Activated CD4-positive, alpha-beta T cell treated with anti-CD3 and anti-CD28 coated beads for 1 hour (primary cell): ENCODE measurements at places on chromosomes 1 and 21.
A peak's percentile ranks its signal among the peaks of the same experiment; 100 is the strongest.

DNA sequence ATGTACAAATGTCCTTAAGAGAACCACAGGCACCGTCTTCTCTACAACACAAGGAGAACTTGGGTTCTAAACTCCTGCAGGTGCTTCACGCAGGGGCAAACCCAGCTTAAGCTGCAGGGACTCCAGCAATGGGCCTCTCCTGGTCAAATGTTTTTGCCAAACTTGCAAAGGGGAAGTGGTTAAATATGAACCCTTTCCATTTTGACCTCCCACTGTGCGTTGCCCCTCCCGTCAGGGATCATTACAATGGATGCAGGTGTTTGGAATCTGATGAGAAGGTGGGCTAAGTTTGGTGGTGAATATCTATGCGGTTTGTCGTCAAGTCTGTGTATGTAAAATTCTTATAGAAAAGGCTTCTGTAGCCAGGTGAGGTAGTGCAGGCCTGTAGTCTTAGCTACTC, 29.1 kb upstream of the SLC25A33 start:
- DNase-seq = no peak

GRCh38 chr1:211912038-211912437, 81.5 kb upstream of the LPGAT1 start:
- DNase-seq = no peak

DNA sequence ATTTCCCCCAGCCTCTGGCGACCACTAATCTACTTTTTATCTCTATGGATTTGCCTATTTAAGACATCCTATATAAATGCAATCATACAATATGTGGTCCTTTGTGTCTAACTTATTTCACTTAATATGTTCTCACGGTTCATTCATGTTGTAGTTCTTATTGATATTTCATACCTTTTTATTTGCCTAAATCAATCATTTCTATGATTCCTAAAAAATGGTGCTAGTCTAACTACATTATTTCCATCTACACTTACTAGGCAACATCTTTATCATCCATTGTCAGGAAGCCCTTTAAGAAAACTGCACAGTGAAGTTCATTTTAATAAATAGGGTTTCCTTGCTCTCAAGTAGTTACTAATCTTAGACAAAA, 380 bp upstream of the FBXO28 start:
- DNase-seq = no peak

- DNase-seq = no peak
Observed at GRCh38 chr1:55386456-55386855, 171.3 kb upstream of the USP24 start.

DNA sequence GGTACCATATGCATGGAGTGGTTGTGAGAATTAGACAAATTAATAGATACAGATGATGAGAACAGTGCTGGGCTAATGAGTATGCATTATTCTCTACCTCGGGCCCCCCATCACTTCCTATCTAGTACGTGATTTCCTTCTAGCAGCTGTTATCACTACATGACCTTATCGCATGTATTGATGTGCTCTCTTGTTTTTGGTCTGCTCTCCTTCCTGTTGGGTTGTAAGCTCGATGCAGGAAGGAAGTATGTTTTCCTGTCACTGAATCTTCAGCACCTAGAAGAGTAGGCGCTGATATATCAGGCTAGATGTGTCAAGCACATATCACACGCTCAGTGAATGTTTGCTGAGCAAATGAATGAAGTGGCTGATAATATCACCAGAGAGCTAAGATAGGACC, 43.9 kb upstream of the IFNAR2 start:
- DNase-seq = no peak

GRCh38 chr1:12344596-12345349, 114.9 kb downstream of the VPS13D start:
- no peak for DNase-seq

DNA sequence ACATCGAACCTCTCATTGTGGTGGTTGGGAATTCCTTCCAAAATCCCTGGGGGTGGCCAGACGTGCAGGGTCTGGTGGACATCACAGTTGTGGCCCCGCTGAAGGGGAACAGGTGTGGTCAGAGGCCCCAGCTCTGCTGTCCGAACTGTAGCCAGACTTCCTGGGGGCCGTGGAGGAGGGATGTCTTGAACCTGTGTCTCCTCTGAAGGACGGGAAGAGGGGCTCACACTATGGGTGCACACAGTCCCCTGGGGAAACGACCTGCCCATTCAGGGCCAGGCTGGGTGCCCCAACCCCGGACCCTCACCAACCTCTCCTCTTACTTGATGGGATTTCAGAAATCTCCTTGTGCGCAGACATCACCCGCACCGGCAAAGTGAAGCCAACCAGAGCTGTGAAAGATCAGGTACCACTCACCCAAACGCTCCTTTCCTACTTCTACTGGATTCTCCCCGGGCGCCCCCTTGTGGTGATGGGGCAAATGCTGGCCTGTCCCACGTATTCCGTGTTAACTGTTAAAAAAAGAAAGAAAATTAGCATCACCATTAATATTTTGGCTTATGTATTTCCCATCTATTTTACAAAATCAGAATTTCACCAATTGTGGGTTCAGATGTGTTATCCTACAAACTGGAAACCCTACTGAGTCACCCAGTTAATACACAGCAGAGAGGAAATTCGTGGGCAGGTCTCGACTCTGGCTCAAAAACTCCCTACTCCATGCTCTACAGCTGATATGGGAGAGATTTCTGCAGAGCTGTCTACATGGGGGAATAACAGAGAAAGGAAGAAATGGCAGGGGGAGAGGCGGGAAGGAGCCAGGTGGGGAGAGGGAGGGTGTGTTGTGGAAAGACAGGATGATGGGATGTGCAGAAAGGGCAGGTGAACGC, 28.1 kb downstream of the PADI4 start:
- DNase-seq = peak; percentile 22

- DNase-seq = no peak
Observed at GRCh38 chr1:180530501-180530900, 28.1 kb upstream of the ACBD6 start.

DNA sequence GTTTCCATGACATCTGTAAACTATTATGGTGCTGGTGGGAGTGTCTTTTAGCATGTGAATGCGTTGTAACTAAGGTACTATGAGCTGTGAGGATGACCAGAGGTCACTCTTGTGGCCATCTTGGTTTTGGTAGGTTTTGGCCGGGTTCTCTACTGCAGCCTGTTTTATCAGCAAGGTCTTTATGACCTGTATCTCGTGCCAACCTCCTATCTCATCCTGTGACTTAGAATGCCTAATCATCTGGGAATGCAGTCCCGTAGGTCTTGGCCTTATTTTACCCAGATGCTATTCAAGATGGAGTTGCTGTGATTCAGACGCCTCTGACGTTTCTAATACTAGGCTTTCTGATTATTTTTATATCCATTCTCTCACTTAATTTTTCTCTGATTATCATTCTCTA, 9.4 kb downstream of the NCAM2 start:
- DNase-seq = no peak

DNA sequence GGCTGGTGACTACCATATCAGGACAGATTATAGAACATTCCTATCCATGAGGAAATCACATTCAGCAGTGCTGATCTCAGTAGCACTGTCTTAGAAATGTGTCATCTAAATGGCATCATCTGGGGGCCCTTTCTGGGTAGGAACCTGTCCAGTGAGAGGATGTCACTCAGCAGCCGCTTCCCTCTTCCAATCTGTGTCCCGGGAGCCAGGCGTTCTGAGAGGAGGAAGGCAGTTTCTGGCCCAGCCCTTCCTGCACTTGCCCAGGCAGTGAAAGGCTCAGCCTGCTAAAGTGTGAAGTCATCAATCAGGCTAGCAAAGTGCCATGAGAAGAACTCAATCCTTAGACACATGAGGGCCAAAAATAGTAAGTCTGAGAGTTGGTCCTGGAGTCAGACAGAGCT, 25.6 kb downstream of the RAB4A start:
- no peak for DNase-seq

- DNase-seq = no peak
Observed at GRCh38 chr1:228901936-228902681, 166.8 kb downstream of the RHOU start.

- no peak for DNase-seq
Observed at GRCh38 chr21:32181457-32181856, 97.4 kb downstream of the MIS18A start.

DNA sequence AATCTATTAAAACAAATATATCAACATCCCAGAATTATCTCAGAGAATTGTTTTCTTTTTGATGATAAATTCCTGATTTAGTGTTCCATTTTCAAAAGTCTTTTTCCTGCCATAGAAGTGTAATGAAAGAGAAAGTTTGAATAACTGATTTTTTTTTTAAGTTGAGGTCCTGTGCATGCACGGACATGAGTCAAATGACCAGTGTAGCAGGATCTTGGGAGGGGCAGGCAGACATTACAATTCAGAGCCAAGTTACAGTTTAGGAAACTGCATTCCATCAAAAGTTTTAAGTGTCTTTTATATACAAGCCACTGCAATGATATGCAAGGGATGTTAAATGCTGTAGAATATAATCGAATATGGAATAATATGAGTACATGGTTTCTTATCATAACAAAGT, 227.5 kb downstream of the HMCN1 start:
- no peak for DNase-seq

DNA sequence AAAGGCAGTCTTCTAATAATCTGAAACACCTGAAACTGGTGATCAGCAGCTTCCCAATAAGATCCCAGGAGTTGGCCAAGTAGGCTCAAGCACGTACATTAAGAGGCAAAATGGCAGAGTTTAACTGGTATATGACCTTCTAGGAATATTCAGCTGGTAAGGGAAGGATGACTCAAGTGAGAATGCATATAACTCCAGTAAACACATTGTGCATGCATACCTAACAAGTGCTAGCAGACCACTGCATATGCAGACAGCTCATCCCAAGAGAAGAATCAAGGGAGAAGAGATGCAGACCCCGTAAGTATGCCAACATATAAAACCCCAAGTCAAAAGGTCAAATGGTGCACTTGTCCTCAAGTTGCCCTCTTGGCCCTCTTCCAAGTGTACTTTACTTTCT, 73.0 kb upstream of the ZRANB2 start:
- DNase-seq = no peak

GRCh38 chr1:198910816-198911215, 272.0 kb downstream of the PTPRC start:
- no peak for DNase-seq

GRCh38 chr1:208510192-208510952, 266.2 kb upstream of the PLXNA2 start:
- no peak for DNase-seq

- DNase-seq = no peak
Observed at GRCh38 chr1:109793486-109794318, 30.0 kb upstream of the EPS8L3 start.

GRCh38 chr21:33121715-33122475, 52.0 kb downstream of the OLIG1 start:
- no peak for DNase-seq

DNA sequence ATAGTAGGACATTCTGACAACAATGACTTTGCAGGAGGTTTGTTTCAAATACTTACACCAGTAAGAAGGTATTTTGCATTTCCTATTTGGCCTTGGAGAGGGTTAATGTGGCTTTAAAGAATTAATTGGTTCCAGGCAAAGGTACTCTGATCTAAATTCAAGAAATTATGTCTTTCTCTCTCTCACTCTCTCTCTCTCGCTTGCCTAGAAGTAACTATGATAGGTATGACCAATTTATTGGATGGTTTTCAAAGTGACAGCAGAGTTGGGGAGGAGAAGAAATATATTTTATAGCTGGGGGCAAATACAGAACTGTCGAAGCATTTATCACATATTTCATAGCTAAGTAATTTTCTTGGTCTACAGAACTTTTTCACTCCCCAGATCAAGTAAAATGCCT, 116.0 kb downstream of the ATP6V1G3 start:
- no peak for DNase-seq

GRCh38 chr1:79501153-79501552, 494.6 kb upstream of the ADGRL4 start:
- DNase-seq = no peak

DNA sequence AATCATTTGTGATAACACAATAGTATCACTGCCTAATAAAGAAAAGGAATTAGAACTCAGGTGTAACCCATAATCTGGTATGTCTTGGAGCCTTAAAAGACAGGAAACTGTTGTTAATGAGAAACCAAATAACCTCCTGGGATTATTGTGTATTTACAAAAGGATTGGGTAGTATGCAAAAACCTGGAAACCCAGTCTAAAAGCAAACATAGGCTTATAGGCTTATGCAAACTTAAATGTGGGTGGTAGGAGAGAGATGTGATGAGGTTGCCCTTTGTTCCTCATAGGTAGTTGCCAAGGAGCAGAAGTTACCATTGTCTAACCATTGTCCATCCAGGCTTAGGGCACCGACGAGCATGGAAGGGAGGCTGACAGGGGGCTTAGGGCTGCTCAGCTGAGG, 165.8 kb downstream of the AK5 start:
- DNase-seq = no peak

DNA sequence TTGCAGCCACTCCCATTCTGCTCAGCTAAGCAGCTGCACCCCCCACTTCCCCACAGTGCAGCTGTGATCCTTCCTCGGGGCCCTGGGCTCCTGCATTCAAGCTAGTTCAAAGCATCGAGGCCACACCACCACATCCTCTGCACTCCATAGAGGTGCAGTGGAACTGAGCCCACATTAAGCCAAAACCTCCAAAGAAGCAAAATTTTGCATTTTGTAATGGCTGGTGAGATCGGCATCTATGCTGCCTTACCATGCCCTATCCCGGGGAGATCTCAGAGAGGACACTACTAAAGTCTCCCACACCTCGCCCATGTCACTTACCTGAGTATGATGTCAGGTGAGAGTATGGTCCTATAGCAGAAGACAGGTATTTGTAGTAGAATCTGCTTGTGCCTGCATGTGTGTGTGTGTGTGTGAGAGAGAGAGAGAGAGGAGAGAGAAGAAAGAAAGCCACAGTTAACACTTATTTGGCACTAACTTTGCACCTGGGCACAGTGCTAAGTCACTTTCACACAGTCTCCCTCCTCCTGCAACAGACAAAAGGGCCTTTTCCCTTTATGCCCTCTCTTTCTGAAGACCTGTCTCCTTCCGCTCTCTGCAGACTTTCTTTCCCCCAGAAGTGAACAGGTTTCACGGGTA, 89.8 kb downstream of the KIF14 start:
- DNase-seq = peak; percentile 19

GRCh38 chr1:11602424-11602823, 51.8 kb downstream of the FBXO2 start:
- DNase-seq = no peak

- no peak for DNase-seq
Observed at GRCh38 chr1:70893381-70893780, 154.2 kb downstream of the PTGER3 start.

- no peak for DNase-seq
Observed at GRCh38 chr1:247291833-247292561, 36.1 kb downstream of the VN1R5 start.
